Neuronal stem cell (in vitro differentiated cells): ENCODE measurements at places on chromosomes 4 and X.
A peak's percentile ranks its signal among the peaks of the same experiment; 100 is the strongest.

DNA sequence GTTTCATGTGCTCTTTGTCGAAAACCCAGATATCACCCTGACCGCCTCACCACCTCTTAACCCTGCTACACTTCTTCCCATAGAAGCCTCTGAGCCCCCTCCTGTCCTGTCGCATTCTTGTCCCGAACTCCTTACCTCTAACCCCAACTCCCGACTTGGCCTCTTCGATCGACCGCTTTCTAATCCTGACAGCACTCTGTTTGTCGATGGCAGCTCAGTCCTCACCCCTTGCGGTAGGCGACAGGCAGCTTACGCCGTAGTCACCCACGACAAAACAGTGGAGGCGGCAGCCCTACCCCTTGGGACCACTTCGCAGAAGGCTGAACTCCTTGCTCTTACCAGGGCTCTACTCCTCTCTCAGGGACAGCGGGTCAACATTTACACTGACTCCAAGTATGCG is 961.7 kb downstream of the RPA4 start:
- DNase-seq, result no peak

DNA sequence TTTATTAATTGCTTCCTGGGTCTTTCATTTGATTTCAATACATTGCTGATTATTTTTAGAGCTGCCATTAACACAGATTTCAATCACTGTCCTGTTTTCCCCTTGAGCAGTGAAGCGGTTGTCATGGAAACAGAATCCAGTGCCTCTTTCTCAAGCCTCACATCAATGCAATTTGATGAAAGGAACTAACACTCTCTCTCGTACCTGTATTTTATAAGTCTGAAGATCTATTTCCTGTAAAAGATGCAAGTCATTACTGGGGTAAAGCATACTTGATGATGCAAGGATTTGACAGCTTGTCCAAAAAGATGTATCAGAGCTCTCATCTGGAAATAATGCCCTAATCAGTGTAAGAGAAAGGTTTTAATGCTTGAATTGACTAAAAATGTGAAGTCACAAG is 17.9 kb upstream of the GASK1B start:
- no peak for DNase-seq

DNA sequence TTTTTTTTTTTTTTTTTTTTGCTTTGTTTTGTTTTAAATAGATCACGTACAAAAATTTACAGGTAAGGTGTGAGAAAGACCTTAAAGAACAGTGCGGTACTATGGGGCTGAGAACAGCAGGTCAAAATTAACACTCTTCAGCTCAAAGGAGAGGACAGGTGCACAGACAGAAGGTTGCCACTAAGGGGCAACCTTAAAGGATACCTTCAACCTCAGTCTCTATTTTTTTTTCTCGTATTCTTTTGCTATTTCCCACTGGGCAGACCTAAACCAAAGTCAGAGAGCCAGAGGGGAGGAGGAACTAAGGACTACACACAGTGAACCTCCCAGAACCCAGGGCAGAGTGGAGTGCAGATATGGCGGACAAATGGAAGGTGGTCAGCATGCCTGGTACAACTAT is 1984.3 kb upstream of the IGFBP7 start:
- DNase-seq, result no peak

GRCh38 chr4:6772223-6772928 is 10.2 kb upstream of the KIAA0232 start:
- DNase-seq, result no peak

GRCh38 chr4:37603070-37603468 is 83.1 kb downstream of the RELL1 start:
- DNase-seq, result peak; percentile 57

DNA sequence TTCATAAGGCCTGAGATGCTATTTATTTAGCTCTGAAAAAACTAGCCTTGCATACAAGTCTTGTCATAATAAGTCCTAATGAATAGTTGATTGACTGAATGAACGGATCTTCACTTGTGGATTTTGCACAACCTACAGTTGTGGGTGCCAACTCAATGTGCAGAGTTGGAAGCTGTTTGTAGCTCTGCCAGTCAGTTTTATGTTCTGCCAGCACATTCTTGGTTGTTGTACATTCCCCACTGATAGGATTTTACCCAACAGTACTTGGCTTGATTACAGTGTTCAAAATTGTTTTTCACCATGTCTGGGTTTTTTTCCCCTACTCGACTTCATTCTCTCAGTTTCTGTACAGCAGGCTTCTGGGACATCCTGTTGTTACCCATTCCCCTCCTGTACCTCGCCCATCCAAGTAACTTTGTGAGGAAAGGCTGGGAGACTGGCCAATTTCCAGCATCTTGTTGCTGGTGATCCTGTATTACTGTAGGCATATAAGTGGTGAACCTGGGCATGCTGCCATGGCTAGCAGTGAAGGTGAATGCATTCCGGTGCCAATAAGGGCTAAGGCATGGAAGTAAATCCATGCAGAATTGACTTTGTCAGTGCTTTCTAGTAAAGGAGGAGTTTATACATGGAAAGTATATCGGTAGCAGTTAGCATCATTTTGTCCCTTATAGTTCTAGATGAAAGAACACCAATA is 22.8 kb downstream of the IL1RAPL1 start:
- no peak for DNase-seq

DNA sequence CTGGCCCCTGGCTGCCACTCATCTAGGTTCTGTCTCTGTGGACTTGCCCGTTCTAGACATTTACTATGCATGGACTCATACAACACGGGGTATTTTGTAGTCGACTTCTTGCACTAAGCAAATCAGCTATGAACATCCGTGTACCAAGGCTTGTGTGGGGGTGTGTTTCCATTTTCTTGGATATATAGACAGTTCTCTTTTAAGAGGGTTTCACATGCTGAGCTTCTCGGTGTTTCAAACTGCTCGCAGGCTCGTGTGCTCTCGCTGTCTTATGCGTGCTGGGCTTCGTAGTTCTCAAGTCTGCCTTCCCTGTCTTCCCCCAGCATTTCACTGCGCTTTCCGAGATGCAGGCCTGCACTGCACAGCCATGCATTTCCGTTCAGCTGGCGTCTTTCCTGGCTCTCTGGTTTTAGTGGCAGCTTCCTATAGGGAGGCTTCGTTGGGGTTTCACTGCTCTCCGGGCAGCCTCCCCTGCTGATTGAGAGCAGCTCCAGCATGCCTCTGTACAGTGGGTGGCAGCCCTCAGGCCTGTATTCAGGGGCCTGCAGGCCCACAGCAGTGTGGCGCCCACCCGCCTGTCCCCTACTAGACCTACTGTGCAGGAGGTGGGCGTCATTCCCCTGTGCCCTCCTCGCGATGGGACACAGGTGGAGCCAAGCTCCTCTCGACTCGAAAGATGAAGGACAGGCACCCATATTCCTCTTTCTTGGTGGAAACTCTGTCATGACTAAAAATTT is 27.6 kb downstream of the ZBTB49 start:
- no peak for DNase-seq

DNA sequence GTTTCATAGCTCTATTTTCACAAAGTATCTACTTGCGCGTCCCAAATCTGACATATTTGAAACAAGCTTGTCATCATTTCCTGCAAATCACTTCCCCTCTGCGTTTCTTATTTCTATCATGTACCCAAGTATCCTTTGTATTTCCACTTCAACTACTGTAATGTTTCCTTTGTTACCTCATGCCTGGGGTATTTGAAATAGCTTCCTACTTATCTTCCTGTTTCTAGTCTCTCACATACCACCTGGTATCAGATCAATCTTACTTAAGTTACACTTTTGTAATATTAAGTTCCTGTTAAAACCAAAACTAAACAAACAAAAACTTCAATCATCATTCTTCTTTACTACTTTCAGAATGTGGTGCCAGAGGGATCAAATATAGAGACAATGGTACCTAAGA is 93.6 kb upstream of the SMAD1 start:
- DNase-seq, result no peak

DNA sequence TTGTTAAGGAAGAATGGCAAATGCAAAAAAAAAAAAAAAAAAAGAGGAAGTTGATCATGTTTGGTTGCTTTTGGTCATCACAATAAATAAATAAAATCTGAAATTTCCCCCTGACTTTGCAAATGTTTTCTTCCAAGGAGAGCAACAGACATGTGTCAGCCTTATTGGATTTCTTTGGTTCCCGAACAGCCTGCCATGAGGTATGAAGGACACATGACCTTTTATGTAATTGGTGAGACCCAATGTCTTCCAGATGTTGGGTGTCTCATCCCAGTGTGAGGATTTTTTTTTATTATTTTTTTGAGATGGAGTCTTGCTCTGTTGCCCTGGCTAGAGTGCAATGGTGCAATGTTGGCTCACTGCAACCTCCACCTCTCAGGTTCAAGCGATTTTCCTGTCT is 24.6 kb upstream of the CD99 start:
- DNase-seq, result no peak

- no peak for DNase-seq
Measured at GRCh38 chrX:117607561-117607960, 509.0 kb downstream of the KLHL13 start.

DNA sequence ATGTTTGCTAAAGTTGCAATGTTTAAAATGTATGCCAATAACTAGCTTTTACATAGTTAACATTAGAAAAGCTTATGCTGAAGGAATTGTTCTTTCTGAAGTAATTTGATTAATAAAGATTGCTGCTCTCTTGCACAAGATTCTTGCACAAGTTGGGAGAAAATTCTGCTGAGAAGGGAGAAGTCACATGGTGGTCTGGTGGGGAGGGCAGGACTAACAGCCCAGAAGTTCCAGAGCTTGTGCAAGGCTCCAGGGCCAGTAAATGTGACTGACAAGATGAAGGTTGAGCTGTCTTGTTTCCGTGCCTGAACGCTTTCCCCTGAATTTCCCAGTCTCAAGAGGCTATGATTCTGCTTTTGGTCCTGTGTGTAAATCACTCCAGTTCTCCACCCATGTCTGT is 112.9 kb upstream of the VCX start:
- no peak for DNase-seq

GRCh38 chrX:153551135-153551534 is 33.7 kb downstream of the ATP2B3 start:
- no peak for DNase-seq

- no peak for DNase-seq
Measured at GRCh38 chr4:107989162-107989536, 540 bp upstream of the HADH start.

DNA sequence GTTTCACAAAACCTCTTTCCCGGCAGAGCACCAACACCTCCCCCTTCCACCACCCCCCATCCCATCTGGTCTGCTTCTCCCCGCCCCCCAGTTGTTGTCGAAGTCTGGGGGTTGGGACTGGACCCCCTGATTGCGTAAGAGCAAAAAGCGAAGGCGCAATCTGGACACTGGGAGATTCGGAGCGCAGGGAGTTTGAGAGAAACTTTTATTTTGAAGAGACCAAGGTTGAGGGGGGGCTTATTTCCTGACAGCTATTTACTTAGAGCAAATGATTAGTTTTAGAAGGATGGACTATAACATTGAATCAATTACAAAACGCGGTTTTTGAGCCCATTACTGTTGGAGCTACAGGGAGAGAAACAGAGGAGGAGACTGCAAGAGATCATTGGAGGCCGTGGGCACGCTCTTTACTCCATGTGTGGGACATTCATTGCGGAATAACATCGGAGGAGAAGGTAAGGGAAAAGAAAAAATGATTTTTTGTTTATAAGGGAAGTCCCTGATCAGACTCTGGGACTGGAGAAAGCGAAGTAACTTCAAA is at the start of gene PDGFRA:
TSS of gene PDGFRA (plus strand) at position 333 of the 541 bp plus-strand sequence. CDS start 29,476 bp downstream, outside the sequence.
- peak; percentile 23 for DNase-seq

- DNase-seq, result no peak
Measured at GRCh38 chrX:2897311-2897689, 31.8 kb downstream of the ARSD start.

DNA sequence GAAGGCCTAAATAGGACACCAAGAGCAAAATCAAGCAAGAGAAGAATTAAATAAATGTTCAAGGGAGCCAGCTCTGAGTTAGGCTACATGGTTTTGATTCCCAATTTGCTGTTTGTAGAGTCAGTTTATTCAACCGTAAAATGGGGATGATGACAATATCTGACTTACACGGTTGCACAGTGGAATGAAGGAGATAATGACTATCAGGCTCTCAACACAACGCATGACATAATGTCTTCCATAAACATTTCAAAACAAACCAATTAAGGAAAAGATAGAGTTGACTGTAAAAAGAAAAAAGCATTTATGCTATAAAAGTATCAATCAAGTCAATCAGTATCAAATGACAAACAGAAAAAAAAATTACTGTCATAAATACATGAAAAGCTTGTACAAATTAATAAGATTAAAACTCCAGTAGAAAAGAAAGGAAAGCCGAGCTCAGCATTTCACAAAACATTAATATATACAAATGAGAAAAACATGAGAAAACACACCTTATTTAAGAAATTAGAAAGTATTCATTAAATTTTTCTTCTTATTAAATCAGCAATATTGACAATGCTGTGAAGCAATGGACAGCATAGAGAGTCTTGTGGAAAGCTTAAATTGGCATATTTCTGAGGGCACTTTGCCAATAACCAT is 179.0 kb downstream of the SCFD2 start:
- no peak for DNase-seq

- no peak for DNase-seq
Measured at GRCh38 chrX:9352694-9353411, 112.0 kb upstream of the TBL1X start.

DNA sequence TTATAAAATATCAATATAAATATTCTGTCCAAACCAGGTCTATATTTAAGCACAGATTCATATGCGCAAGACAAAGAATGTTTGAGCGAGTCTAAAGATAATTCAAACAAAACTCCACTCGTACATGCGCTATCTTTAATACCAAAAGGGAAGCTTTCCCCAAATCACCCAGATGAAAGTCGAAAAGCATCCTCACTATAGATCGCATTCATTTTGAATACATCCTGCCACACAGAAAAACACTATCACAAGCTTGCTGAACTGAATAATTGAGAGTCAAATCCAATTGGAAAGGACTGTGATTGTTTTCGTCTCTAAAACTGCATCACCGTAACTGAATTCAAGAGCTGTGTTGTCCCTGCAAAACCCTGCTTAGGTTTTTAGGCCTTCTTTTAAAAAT is 685 bp downstream of the TASL start:
- no peak for DNase-seq

DNA sequence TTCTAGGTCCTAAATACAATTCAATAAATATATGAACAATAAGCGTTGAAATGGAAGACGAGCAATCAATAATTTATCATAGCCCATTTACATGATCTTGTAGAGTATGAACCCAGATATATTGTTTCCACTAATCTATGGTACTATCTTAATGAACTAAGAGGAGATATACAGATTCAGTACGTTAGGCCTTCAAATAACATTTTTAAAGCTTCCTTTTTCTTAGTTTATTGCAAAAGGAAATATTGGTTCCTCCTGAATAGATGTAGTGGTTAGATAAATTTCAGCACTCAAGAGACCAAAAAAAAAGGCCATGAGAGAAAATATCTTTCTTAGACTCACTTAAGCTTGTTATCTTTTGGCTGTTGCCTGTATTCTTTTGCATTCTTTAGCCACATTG is 147.5 kb upstream of the PITX2 start:
- no peak for DNase-seq

GRCh38 chr4:121070696-121071639 is 1.4 kb downstream of the NDNF start:
- peak; percentile 62 for DNase-seq

GRCh38 chr4:125070861-125071260 is 243.9 kb upstream of the FAT4 start:
- no peak for DNase-seq
